ENCODE measurements at places on chromosomes 2 and 18. TPM values are rescaled to one million over a fixed set of nuclear protein-coding genes. Genes with fewer than 3 reads are reported as not detected.

Gene L3MBTL4
- 0.59 TPM for total RNA-seq

DNA sequence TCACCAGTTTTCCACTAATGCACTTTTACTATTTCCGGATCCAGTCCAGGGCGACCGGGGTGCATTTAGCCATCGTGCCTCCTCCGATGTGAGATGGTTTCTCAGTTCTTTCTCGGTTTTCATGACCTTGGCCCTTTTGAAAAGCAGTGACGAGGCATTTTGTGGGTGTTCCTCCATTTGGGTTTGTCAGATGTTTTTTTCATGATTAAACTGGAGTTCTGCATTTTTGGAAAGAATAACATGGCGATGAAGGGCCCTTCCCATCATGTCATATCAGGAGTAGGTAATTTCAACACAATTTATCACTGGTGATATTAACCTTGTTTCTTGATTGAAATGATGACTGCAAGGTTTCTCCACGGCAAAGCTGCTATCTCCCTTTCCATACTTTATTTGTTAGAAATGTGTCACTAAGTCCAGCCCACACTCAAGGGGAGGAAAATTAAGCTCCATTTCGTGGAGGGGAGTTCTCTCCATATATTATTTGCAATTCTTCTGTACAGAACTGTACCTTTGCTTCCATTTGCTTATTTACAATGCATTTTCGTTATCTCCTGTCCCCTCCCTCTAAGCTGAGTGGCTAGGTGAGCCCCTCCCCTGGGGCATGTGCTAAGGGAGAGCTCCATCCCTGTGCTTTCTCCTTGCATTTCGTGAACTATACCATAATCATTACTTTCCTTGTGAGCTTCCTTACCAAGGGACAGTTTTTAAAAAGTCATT, 8.9 kb upstream of the KLF11 start:
- no peak overlapping the region for H3K4me3 ChIP-seq
- H3K27me3 ChIP-seq, result no peaks in the 10 kb centered on the region
- H3K4me1 ChIP-seq, result peaks cover 27% of the 10 kb centered on the region
- DNase-seq, result no peak
- no peaks in the 10 kb centered on the region for H3K36me3 ChIP-seq
- no peak overlapping the region for H3K27ac ChIP-seq

DNA sequence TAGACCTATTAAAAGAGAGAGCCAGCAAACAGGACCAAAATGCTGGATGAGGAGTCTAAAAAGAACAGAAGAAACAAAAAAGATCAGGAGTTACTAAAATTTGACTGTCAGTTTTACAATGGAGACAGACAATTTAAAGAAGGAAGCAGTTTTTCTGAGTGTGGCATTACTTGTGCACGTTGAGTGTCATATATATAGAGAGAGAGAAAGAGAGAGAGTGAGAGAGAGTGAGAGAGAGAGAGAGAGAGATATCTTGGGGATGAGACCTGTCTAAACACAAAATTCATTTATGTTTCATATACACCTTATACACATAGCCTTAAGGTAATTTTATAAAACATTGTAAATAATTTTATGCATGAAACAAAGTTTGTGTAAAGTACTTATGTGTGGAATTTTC, 2.1 kb upstream of the GALNT3 start:
- no peaks in the 10 kb centered on the region for H3K36me3 ChIP-seq
- no peak overlapping the region for H3K4me3 ChIP-seq
- no peak overlapping the region for H3K27ac ChIP-seq
- no peak for DNase-seq
- no peaks in the 10 kb centered on the region for H3K27me3 ChIP-seq
- H3K4me1 ChIP-seq, result peaks cover 26% of the 10 kb centered on the region

Gene MC4R
- total RNA-seq, result not detected

DNA sequence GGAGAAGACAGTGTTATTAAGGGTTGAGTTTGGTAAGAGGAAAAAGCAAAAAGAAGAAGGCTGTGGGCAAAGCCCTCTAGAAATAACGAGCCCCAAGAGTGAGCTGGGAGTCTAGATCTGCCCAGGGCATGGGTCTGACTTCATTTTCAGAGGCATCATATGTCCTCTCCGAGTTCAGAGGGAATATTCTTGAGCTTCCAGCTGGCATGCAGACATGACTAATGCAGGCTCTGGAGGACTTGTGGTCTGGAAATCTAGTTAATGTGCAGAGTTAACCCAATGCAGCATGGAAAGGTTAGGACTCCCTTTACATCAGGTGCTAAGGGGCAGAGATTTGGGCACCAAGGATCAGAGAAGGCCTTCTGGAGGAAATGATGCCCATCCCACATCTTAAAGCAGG, 7.3 kb downstream of the ACMSD start:
- H3K27ac ChIP-seq, result no peak overlapping the region
- H3K36me3 ChIP-seq, result no peaks in the 10 kb centered on the region
- no peaks in the 10 kb centered on the region for H3K4me1 ChIP-seq
- DNase-seq, result no peak

GRCh38 chr2:16666449-16666801, 791 bp upstream of the CYRIA start:
- DNase-seq, result no peak
- peaks cover 25% of the 10 kb centered on the region for H3K4me1 ChIP-seq
- H3K36me3 ChIP-seq, result no peaks in the 10 kb centered on the region
- peaks cover 62% of the 10 kb centered on the region for H3K27me3 ChIP-seq

Gene MOGAT1
- total RNA-seq, result not detected

DNA sequence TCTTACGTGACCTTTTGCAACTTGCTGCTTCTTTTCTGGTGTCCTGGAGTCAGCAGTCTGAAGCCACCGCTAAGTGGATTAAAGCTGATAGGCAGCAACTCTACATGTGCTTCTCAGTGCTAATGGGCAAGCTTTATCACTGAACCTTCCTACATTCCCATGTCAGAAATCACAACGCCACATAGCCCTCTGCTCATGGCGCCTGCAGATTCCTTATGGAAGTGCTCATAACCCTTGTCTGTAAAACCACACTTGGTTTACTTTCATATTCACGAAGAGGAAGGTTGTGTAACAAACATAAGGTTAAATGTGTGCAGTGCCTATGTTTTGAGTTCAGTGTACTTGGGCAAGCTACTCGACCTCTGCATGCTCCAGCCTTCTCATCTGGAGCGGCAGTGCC, 319.8 kb downstream of the FBXO15 start:
- H3K4me1 ChIP-seq, result no peaks in the 10 kb centered on the region
- no peak overlapping the region for H3K4me3 ChIP-seq
- no peak for DNase-seq
- peaks cover 13% of the 10 kb centered on the region for H3K27me3 ChIP-seq
- no peak overlapping the region for H3K27ac ChIP-seq

DNA sequence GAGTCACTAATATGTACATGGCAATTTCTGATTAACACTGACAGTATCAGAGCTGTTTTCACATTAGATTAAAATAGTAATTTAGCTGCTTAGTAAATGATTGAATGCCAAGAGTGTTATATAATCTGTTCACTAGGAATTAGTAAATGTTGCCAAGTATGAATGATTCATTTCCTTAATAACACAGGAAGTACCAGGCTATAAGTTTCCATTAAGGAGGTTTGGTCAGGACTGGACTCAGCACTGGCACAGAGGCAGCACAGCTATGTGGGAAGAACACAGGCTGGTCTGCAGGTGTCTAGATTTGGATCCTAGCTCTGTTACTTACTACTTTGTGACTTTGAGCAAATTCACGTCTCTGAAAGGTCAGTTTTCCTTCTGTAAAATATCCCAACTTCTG, 97.2 kb downstream of the TDRD15 start:
- H3K4me1 ChIP-seq, result peaks cover 8% of the 10 kb centered on the region
- no peak for DNase-seq
- H3K36me3 ChIP-seq, result no peaks in the 10 kb centered on the region
- H3K27me3 ChIP-seq, result peaks cover 7% of the 10 kb centered on the region
- H3K4me3 ChIP-seq, result no peak overlapping the region
